ENCODE measurements at places on chromosomes 7 and 10. TPM values are rescaled to one million over a fixed set of nuclear protein-coding genes. Genes with fewer than 3 reads are reported as not detected.

DNA sequence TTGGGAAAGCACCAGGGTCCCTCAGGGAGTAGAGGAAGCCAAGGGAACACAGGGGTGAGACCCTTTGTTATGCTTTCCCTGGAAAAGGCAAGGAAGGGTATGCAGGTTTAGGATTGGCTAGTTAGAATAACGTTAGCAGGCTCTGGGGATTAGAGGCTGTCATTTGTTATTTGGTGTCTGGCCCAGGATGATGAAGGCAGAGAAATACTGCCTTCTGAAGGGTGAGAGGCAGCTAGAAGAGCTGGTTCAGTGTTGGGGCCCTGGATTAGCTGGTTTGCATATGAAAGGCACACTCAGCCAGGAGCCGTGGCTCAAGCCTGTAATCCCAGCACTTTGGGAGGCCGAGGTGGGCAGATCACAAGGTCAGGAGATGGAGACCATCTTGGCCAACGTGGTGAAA, 3.0 kb upstream of the PILRA start:
- DNase-seq: no peak

TYW1B gene
- 6.7 TPM for total RNA-seq

DNA sequence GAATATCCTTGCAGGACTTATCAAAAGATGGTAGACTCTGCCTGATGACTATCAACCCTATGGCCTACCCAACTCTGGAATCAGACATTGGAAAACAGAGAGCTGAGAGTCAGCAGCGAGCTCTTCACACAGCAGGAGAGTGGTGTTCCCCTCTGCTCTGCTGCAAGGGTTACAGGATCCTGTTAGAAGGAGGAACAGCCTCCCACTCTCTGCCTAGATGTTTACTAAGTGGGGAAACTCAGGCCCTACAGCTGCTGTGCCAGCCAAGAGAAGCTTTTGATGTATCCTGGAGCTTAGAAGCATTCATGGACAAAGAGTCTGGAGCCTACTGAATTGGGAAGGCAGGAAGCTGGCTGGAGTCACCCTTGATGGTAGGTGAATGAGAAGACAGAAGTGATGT, 104.6 kb downstream of the ABLIM1 start:
- no peak for DNase-seq

SFTPA1 gene
- not detected for total RNA-seq

DNA sequence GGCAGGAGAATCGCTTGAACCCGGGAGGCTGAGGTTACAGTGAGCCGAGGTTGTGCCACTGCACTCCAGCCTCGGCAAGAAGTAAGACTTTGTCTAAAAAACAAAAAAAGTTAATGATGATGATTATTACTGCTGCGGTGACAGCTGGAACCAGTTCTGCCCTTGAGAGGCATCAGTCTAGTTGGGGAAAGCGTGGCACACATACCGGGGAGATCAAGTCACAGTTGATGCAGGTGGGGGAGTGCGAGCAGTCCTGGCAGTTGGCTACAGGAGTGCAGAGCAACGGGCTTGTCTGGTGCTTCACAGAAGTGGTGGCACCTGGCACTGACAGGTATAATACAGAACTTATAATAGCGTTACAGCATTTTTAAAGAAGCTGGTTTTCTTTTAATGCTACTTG, 173.0 kb downstream of the ARHGAP21 start:
- DNase-seq: no peak

DNA sequence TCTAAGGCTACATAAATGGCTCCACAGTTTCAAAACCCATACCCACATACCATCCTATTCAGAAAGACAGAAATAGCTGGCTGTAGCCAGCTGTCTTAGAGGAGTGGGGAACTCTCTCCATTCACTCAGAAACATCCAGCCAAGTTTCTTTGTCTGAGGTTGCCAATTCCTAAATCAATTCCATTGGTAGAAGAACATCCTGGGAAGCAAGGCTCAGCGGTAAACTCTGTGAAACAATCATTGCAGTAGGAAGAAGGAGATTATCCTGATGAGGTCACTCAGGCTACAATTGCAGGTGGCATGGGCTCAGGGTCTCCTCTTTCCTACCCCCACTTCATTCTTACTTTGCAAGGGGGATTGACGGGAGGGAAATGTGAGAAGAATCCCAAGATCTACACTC, 154.0 kb downstream of the ETV1 start:
- no peak for DNase-seq

DNA sequence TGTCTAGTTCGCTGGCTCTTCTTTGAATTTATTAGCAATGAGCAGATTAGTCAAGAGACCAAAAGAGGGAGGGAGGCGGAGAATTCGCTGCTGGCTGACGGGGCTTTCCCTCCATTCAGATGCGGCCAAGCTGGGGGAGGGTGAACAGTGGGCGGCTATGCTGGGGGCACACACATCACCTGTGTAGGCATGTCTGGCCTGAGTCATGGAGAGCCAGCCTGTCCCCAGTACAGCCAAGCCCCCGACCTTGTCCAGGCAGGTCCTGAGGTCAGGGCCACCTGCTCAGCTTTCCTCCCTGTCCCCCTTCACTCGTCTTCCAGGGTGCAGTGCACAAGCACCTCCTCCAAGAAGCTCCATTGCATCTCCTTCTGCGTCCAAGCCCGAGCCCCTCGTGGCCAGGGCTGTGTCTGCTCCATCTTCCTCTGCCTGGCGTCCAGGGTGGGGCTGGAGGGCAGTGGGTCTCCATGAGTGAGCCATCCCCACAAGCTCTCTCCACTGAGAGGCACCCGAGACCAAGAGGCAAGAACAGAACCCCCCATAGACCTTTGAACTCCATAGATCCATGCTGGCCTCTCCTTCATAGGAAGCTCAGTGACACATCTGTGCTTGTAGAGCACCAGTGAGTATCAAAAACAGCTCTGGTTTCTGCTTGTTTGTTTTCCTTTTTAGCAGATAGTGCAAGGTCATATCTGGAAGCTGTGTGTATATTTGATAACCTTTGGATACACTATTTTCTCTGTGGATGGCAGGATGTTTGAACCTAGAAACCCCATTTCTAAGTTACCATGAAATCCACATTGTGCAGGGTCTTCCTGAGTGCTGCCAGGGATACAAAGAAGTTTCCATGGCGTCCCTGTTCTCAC, 1.9 kb upstream of the DEPP1 start:
- DNase-seq: no peak

AGBL3 gene
- total RNA-seq: 0.81 TPM

EPHA1 gene
- 6.2 TPM for total RNA-seq

- DNase-seq: peak; percentile 4
Measured at GRCh38 chr10:93516006-93516380, 19.6 kb downstream of the CEP55 start.

DNA sequence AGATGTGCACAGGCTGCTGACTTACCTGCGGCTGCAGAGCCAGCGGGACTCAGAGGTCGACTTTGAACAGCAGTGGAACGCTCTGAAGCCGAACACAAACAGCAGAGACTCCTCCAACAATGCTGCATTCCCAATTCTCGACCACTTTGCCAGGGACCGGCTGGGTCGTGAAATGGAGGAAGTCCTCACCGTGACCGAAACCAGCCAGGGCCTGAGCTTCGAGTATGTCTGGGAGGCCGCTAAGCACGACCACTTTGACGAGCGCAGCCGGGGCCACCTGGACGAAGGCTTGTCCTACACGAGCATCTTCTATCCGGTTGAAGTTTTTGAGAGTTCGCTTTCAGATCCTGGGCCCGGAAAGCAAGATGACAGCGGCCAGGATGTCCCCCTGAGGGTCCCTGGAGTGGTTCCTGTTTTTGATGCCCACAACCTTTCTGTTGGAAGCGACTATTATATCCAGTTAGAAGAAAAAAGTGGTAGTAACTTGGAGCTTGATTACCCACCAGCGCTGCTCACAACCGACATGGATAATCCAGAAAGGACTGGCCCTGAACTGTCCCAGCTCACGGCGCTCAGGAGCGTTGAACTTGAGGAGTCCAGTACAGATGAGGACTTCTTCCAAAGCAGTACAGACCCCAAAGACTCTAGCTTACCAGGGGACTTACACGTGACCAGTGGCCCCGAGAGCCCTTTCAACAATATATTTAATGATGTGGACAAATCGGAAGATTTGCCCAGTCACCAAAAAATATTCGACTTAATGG, 19.4 kb upstream of the BHLHA15 start:
- DNase-seq: no peak

- no peak for DNase-seq
Measured at GRCh38 chr10:103934308-103934707, 16.3 kb upstream of the STN1 start.

TECTB gene
- total RNA-seq: not detected

DNA sequence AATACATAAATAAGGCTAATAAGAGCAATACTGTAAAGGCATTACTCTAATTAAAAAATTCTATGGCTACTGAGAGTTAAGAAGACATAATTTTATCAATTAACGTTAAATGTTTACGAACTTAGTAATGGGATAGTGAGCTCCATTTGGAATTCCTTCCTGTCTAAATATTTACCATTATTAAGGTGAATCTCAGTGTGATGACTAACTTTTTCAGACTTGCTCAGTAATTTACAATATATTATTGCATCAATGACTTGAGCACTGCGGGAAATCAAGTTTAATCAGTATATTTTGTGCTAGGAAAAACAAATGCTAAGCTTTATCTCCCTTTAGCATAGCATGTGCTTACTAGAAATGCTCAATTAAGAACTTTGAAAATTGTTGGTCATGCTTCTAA, 282.5 kb upstream of the TEX47 start:
- no peak for DNase-seq

BAG3 gene
- 7.3 TPM for total RNA-seq

DNA sequence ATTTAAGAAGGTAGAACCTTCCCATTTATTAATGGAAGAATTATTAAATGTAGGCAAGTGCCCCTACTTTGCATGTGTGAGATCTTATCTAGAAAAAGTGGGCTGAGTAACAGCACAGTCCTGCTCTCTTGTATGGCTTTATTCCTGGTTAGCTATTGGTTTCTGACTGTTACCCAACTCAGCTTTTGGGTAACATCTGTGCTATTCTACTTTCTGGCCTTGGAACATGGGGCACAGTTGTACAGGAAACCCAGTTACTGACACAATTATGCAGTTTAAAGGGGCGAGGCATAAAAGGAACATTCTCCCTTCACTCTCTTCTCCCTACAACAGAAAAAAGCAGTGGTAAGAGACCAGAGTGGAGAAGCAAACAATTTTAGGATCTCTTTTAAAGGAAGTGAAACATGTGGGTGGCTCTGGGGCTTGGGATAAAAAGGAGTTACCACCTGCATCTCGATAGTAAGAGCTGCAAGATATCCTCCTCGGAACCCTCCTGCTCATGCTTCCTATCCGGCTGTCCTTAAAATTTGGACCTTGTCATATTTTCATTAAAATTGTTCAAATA, 16.0 kb downstream of the NUDT5 start:
- DNase-seq: no peak

- DNase-seq: no peak
Measured at GRCh38 chr7:87127019-87127418, 25.2 kb upstream of the DMTF1 start.

DNA sequence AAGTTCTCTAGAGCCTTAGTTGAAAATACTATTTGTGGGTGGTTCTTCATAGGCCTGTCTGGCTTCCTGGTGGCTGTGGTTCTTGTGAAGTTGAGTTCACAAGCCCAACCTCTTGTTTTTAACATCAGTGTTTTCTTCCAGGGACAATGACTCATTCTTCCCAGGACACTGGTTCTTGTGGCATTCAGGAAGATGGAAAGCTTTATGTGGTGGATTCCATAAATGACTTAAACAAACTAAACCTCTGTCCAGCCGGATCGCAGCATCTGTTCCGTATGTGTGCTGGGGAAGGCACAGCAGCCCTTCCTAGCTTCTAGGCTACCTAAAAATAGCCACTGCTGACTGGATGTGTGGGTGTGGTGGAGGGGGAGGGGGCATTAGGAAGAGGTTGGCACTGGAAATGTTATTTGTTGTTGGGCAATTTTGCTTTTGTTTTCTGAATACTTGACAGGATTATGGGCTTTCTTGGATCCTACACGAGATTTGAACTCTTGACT, 3.9 kb downstream of the LSMEM1 start:
- no peak for DNase-seq

DNA sequence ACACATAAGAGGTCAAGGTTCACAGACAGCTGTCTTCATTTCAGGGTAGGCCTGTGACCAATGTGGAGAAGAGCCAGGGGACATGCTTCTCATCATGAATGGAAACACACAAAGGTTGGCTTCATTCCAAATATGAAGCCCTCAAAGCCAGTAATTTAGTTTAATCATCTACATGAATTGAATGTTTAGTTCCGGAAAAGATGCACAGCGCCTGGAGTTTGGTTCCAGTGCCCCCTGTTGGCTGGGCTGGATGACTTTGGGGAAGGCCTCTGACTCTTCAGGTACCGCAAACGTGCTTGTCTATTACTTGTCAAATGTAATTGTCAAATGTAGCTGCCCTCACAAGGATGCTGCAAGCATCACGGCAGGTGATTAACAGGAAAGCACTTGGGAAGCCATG, 130.7 kb downstream of the ADRA2A start:
- DNase-seq: no peak

DNA sequence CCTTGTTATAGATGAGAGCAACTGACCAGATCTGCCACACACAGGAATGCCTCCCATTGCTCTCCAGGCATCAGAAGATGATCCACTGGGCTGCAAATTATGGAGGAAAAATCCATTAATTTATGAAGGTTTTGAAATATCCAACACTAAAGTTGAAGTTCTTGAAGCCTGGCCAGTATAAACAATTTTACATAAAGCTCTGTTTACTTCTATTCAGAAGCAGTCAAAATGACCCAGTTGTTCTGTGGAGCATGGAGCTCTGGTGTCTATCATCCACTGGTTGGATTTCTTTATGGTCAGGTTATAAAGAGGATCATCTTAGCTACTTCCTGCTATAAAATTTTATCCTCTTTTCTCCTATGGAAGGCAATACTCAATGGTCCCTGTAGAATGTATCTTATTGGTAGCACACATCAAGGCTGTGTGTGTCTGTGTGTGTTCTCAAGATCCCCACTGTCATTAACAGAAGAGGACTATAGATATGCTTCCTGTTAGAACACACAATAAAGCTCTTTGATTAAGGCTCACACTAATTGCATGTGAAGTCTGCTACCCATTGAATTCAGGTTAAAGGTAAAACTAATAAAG, 747.4 kb downstream of the SUGCT start:
- DNase-seq: no peak

TAF6 gene
- total RNA-seq: 22.4 TPM

DNA sequence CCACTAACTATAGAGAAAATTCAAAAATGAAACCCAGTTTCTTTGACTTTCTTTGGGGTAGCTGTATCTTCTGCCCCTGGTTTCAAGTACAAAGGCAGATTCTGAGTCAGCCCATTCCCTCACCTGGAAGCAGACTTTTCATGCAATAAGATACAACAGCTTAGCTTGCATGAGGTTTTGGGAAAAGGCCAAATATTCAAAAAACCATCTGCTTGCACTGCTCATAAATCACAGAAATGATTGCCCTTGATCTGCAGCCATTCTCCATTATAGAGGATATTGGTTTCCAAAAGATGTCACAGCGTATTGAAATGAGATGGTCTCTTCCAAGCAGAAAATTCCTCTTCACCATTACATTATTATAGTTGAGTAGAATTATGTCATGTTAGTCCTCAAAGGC, 354.0 kb downstream of the PHF14 start:
- DNase-seq: no peak

GRCh38 chr7:25831831-25832411, 320.1 kb upstream of the NFE2L3 start:
- no peak for DNase-seq

All from hematopoietic multipotent progenitor cell (in vitro differentiated cells).